Activated T-helper 1 cell treated with Interleukin-2 at 50 U/mL for 16 hours (primary cell): ENCODE measurements at places on chromosomes 2 and 18.

DNA sequence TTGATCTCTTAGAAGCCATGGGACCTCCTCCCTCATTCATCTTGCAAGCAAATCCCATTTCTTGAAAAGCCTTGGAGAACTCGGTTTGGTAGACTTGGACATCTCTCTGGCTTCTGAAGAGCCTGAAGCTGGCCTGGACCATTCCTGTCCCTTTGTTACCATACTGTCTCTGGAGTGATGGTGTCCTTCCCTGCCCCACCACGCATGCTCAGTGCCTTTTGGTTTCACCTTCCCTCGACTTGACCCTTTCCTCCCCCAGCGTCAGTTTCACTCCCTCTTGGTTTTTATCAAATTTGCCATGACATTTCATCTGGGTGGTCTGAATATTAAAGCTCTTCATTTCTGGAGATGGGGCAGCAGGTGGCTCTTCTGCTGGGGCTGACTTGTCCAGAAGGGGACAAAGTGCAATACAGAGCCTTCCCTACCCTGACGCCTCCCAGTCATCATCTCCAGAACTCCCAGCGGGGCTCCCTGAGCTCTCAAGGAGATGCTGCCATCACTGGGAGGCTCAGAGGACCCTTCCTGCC is 20.0 kb downstream of the FOSL2 start:
- no peak for DNase-seq

DNA sequence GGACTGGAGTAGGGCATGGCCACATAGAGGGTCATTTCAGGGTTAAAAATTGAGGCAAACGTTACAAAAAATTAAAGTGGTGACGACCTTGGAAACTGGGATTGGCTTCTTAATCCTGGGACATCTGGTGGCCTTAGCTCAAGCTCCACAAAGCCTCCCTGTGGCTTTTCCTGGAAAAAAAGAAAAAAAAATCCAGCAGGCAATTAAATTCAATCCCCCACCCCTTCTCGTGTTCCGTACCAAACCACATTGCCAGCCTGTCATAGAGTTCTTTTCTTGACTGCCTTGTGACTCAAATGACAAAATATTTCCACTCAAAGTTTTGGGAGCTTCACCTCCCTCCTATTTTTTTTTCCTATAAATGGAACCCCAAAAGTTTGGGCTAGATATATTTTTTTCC is 195.6 kb downstream of the HRH4 start:
- no peak for DNase-seq

GRCh38 chr2:48316753-48317750 is 212.9 kb upstream of the STON1 start:
- no peak for DNase-seq

- DNase-seq: no peak
Observed at GRCh38 chr2:106565599-106565998, 78.4 kb downstream of the CD8B2 start.

- DNase-seq: no peak
Observed at GRCh38 chr2:42752314-42752713, 11.6 kb downstream of the OXER1 start.

DNA sequence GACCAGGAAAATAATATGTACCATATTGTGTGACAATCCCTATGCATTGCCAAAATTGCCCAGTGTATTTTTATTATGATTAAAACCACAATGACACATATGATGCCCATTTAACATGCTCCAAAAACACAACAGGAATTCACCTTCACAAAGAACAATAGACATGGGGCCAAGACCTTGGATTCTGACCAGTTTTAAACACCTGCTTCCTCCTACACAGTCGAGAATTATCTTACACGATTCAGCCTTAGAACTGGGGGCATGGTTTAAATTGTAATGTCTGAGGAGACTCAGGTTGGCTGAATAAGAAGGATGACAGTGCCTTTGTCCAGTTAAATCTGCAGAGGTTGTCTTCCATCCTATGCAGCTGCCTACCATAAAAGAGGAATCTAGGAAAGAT is 212.7 kb downstream of the PLCL1 start:
- DNase-seq: no peak

DNA sequence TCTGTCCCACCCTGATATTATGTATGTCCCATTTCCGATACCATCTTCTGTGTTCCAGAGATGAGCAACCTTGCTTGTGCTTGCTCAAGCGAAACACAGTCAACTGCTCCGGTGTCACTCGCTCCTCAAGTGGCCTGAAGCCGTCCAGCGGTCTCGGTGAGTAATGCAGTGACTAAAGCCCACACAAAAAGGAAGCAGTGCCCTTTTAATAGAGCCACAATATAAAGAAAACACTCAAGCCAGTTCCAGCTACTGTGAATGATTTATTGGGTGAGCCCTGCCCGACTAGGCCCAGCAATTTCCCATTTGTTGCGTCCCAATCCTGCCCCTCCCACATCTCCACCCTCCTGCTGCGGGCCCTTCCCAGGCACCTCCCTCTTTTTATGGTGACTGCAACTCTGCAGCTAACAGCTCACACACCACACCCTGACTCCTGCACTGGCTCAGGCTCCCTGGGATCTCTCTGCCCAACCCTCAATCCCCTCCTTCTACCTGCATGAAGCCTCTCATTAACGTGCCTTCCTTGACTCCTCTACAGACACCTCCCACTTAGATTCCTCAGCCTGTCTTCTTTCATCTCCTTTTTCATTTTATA is 44.2 kb upstream of the DSC1 start:
- DNase-seq: no peak

DNA sequence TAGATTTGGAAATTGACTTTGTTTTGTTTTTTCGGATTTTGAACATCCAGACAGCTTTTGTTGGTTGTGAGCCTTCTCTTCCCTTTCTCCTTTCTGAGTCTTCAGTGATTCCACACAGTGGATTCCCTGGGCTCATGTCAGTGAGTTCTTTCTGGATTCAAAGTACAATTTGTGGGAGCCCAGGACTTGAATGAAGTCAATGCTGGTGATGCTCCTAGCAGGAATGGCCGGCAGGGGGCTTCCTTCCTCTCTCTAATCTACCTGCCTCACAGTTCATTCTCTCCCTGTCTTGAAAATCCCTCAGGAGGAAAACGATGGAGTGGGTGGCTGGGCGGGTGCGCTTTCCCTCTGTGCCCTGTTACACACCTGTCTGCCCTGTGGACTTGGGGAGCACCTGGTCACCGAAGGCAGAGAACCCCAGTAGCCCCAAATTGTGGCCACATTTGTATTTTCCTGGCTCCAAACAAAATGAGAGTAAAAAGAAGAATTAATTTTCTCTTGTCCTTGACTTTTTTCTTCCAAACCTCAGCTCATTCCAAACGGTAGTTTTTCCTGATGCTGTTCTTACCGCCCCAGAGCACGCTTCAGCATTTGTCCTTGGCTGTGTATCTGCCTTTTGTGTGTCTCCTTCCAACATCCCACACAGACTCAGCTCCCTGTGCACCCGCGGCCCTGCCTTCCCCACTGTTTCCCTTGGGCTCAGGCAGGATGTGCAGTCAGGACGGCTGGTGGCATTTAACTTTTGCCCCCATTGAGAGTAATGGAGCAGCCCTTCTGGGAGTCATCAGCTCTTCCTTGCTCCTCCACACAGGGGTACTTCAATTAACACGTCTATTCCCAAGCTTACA is 86.6 kb downstream of the MARCO start:
- DNase-seq: no peak

DNA sequence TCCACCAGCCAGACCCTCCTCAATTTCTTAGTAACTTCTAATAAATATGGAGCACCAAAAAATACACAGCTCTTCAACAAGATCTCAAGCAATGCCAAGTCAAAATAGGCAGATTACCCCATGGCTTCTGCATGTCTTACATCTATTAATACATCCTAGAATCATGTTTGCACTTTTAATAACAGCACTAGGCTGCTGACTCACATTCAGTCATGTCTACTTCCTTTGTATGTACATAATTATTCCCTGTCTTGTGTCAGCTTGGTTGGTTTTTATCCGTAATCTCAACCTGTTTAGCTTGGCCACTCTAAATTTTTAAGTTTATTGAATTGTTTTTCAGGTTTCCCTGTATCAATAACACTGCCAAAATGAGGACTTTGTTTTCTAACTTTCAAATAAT is 420.1 kb upstream of the ACVR2A start:
- no peak for DNase-seq

- no peak for DNase-seq
Observed at GRCh38 chr18:31199190-31199769, 36.6 kb upstream of the DSC1 start.

- no peak for DNase-seq
Observed at GRCh38 chr18:60577457-60577856, 204.9 kb upstream of the MC4R start.

GRCh38 chr2:7672685-7673071 is 755.5 kb downstream of the RNF144A start:
- DNase-seq: no peak

DNA sequence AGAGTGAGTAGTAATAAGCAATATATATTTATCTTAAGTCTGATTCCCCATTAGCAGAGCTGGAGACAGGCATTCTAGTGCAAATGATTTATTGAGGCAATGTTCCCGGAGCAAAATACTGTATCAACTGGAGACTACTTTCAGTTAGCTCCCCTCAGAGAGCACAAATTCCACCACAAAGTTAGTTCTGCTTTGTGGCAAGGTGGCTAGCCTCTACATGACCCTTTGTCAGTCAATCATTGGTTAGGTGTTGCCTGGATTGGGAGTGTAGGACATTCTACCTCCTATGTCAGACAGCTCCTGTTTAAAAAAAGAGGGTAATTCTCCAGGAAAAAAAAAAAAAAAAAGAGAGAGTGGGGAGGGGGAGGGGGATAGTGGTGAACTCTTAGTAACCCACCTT is 402.2 kb downstream of the NR4A2 start:
- DNase-seq: no peak
